NCI-H748 treated with DMSO at 0.1 percent for 48 hours (cell line): ENCODE measurements at places on chromosomes 2 and 18.

DNA sequence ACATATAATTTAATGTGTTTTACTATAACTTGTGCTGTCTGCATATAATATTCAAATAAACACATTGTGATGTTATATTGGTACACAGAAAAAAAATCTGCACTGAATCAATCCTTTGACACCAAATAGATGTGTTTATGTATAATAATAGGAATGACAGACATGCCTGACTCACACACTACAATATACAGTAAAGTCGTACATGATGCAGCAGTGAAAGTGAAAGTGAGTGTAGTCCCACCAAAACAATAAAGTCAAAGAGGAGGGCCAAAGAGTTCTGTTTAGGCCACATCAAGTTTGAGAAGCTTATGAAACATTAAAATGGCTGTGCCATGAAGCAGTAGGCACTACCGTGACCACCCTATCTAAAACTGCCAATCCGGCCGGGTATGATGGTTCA, 8.2 kb upstream of the RBM44 start:
- no peak for DNase-seq

DNA sequence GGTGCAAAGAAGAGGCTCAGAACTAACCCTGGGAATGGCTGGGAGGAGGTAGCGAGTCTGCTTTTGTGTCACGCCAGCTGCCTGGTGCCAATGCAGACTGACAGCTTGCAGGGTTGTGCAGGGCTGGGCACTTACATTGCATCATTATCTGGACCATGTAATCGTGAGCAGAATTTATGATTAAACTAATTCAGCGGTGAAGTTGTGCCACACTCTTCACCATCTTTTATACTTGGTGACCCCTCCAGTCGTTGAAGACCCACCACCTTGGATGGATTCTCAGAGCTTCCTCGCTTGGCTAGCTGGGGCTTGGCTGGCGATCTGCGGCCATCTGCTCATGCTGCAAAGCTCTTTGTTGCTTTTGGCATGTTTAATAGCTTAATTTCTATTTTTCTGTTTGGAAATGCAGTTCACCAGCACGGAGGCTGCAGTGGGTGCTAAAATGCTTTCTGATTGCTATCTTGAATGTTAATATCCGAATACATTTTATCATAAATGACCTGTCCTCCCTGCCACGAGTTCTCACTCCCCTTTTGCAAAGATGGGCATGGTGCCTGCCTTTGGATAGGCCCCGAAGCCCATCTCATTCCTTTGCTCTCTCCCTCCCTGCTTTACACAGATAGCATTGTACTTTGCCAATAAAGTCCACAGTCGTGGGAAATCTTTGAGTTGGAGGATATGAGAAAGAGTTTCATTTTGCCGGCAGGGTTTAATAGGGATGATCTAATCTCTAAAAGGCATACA, 188.2 kb downstream of the PRKCE start:
- DNase-seq = no peak

DNA sequence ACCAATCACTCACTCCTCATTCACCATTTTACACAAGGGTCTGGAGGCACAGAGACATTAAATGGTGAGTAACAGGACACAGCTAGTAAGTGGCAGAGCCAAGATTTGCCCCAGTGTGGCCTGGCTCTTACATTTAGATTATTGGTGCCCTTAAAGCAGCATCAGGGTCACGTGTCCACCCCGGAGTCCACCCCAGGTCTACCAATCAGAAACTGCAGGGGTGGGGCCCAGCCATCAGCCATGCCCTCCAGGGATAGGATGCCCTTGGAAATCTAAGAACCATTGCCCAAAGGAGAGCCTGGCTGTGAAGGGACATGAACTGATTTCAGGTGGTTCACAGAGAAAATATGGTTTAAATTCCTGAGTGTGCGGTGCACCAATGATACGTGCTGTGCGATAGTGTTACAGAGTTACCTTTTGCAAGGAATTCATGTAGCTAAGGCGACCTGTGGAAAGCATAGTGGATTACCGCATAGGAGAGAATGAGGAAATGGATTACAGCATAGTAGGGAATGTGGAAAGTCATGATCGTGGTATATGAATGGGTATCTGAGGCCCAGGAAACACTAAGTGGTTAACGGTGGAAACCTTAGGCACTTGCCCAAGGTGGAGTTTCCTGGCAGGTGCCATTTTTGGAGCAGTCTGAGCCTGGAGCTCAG, 17.8 kb downstream of the IGFBP5 start:
- DNase-seq = no peak

DNA sequence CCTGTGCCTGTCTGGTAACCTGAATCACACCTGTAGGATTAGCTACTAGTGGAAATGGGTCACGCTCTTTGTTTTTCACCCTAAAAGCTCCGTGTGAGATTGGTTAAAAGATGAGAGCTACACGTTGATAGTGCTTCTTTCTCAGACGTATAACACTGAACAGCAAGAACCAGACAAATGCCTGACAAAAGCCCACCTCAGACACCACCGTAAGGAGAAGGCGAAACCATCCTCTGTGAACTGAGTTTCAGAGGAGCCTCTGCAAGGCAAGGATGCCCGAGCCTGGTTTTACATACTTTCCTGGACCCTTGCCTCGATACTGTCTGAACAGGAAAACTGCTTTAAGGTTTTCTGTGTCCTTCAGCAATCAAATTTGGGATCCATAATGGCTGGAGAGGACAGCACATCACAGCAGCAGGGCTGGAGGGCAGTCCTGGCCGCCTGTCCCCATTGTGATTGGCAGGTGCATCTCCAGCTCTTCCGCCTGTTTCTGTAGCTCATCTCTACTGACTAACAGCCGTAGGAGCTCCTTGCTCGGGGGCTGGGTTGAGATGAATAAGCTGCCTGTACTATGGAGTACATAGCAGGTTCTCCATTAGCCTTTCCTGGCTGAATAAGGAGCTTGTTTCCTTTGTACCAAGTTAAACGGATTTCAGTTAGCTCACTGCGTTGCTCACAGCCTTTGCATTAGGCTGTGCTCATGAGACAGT, 155.5 kb downstream of the MYT1L start:
- DNase-seq = no peak

DNA sequence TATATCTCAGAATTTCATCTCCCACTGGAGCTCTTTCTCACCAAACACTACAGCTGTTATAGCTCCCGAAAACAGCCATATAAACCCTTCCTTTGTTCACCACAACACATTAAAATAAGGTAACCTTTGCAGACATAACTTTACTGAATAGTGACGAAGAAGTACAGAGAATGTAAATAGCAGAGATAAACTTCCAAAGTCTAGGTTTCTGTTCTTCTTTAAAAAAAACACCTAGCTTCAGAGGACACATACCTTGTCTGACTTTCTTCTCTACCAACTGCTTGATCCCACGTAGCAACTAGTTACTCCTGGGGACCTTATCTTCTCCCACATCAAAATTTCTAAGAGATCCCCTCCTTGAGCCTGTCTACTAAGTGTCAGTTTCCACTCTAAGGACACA, 32.3 kb downstream of the ATL2 start:
- DNase-seq = no peak

GRCh38 chr2:64221935-64222334, 77.7 kb upstream of the PELI1 start:
- no peak for DNase-seq

- no peak for DNase-seq
These were observed 22.8 kb downstream of the CRACDL start for GRCh38 chr2:98912957-98913915.
